Forelimb muscle (tissue), 1 donor: ENCODE measurements at places on chromosomes 11 and 22.

- no peak for DNase-seq
These were observed 21.8 kb downstream of the FAM118B start for GRCh38 chr11:126233391-126233790.

DNA sequence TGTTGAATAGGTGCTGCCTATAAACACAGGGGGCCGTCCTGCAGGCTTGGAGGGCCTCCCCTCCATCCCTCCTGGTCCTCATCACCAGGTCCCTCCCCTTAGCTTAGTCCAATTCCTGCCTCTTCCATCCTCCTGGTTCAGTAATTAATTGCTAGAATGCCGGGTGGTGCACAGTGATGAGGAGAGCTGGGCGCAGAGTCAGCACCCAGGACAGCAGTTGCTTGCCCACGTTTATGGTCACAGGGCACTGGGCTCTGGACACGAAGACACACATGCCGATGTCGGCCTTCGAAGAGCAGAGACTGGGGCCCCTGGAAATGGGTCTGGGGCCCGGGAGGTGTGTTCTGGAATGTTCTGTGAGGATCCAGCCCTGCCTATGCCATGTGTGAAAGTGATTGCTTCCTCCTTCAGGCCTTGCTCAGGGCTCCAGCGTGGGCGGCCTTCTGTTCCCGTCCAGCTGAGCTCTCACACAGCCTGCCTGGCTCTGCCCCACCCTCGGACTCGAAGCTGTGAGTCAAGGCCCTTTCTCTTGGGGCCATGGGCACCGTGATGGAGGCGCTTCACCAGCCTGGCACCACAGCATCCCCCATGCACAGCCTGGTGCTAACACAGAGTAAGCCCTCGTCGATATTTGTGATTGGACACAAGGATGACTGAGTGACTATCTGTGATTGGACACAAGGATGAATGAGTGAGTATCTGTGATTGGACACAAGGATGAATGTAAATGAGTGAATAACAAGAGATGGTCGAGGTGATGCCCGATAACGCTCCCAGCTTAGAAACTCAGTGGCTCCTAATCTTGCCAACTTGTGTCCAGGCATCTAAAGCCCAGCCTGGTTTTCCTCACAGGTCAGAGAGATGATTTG, 884.7 kb downstream of the BRD1 start:
- no peak for DNase-seq

GRCh38 chr11:65808744-65809341, 22.0 kb downstream of the OVOL1 start:
- no peak for DNase-seq

GRCh38 chr11:68074584-68075352, 35.9 kb downstream of the TCIRG1 start:
- DNase-seq = no peak

DNA sequence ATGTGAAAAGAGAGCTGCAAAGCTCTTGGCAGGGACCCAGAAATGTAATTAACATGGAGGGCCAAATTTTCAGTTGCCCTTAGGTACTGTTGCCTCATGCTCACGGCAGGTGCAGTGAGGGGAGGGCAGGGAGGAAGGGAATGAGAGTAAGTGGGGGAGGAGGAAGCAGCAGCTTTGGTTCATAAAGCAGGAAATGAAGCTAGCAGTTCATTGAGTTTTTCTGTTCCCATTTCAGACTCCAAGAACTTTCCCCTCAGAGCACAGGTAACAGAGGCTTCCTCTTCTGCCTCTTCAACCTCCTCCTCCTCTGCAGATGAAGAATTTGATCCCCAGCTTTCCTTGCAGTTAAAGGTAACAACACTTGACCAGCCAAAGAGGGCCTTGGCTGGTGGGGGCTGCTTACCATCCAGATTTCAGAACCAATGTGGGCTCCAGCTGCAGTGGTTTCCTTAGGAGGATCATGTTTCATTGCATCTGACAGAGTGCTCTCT, 57.9 kb upstream of the PARVA start:
- no peak for DNase-seq

DNA sequence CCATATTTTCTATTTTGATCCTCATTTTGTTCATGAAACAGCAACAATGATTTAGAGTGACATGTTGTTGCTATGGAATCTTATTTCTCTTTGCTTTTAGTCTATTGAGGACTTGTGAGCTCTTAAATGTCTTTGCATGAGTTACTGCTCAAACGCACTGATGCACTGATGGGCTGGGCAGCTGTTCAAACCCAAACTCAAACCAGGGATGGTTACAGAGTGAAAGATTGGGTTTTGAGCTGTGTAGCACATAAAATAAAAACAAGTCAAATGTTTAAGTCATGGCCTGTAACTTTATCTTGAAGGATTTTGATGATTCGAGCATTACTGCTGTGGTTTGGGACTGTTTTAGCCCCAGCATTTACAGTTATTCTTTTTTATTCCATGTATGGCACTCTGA, 20.1 kb upstream of the NCAM1 start:
- DNase-seq = no peak

GRCh38 chr11:134764367-134764766, 352.3 kb upstream of the B3GAT1 start:
- no peak for DNase-seq

GRCh38 chr11:119144825-119145486, 3.9 kb upstream of the ABCG4 start:
- no peak for DNase-seq

DNA sequence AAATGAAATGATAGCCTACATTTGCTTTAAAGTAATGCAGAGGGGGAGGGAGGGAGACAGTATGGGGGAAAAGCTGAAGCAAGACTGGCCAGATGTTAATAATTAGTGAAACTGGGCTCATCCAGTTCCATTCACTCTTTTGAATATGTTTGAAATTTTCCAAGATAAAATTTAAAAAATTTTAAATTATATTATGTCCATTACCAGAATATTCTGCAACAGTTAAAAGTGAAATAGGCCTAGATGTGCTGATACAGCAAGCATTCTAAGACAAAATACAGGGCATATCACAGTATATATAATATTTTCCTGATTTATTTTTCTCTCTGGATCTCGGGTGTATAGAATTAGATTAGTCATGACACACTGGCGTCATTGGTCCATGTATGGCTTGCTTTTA, 13.6 kb upstream of the ZNRF3 start:
- no peak for DNase-seq
